ENCODE measurements at places on chromosomes 4 and X.

DNA sequence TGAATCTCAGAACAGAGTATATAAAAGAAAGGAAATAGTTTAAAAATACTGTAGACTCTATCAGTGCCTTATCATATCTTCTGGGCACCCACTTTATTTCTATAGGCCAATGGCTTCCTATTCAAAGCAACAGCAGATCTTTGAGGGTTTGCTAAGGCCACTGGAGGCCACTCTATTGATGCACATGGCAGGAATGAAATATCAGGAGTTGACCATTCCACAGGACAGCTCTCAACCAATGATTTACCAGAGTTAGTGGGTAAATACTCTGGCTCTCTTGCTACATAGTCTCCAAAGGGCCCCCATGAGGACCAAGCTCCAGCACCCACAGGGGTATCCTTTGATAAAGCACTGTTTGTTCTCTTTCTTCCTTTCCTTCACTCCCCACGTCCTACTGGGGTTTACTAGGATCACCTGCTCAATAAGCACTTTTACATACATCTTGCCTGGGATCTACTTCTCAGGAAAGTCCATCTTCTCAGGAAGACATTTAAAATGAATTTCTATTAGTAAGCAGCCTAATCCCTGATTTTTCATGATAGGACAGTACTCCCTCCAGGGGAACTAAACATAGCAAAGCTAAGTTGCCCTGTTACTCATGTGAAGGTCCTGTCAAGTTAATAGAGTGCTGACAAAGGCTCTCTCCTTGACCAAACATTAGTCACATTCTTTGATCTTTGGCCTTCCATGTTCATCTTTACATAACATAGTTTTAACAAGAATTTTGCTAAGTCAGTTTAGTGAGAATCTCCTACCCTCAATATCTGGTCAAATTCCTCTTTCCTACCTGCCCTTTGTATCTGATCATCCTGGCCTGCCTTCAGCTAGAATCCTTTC, 459.7 kb downstream of the GRXCR1 start:
- DNase-seq, result no peak

DNA sequence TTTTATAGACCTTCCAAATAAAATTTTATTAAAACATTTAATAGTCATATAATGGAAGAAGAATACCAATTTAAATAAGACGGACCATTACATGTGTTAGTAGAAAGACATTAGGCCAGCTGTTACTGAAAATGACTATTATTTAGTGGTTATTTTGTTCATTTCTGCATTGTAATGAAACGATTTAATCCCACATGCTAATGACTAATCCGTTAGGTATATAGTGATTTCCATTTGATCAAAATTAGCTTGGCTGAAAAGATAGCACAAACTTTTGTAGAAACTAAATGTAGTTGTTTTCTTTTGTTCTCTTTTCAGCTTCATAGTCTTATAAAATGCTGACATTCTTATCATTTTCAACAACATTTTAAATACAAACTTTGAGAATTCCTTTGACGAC, 556.1 kb upstream of the TENM3 start:
- no peak for DNase-seq

DNA sequence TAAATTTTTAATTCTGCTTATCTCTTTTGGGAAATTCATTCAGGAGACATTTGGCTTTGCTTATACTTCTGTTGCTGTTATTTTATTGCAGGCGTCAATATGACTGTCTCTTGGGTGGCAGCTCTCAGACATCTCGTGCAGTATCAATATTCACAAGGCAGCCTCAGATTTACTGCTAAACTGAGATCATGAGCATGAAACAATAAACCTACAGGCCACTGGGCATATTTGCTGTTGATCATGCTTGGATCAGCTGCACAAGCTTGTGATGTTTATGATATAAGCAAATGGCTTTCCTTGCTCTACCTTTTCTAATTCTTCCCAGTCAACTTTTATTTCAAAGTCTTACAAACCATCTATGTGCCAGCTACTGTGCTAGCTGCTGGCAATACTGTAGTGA, 39.2 kb downstream of the TSPAN5 start:
- no peak for DNase-seq

DNA sequence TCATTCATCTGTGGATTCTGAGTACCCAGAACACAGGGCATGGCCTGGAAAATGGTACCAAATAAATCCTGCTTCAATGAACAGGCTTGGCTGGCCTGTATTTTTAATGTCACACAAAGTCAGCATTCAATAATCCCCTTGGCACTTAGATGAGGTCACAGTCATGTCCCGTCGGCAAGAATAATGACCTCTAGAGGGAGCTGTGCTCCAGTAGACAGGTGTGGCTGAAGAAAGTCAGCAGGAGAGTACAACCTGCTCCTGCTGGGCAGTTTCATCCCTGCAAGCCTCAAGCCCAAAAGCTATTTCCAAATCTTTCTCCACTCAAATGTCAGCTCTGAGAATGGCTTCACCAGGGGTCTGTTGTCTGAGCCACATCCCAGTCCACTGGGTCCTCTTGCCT, 404.0 kb upstream of the F9 start:
- no peak for DNase-seq

DNA sequence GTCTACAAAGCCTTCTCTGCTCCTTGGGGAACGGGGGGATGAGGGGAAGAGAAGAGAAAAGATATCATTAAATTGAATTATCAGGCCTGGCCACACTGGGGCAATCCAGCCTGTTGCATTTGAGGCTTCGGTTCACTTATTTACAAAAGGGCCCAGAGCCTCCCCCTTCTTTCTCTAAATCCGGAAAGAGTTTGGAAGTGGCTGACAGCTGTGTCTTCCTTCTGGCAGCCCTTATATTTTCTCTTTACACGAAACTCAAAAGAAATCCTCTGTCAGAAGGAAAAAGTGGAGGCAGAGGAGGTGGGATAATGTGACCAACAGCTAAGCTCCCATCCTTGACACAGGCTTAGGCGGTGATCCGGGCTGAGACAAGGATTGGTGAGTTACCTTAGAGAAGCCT, 158.3 kb upstream of the TAPT1 start:
- no peak for DNase-seq

GRCh38 chr4:188934320-188934962, 795.2 kb downstream of the TRIML1 start:
- no peak for DNase-seq

DNA sequence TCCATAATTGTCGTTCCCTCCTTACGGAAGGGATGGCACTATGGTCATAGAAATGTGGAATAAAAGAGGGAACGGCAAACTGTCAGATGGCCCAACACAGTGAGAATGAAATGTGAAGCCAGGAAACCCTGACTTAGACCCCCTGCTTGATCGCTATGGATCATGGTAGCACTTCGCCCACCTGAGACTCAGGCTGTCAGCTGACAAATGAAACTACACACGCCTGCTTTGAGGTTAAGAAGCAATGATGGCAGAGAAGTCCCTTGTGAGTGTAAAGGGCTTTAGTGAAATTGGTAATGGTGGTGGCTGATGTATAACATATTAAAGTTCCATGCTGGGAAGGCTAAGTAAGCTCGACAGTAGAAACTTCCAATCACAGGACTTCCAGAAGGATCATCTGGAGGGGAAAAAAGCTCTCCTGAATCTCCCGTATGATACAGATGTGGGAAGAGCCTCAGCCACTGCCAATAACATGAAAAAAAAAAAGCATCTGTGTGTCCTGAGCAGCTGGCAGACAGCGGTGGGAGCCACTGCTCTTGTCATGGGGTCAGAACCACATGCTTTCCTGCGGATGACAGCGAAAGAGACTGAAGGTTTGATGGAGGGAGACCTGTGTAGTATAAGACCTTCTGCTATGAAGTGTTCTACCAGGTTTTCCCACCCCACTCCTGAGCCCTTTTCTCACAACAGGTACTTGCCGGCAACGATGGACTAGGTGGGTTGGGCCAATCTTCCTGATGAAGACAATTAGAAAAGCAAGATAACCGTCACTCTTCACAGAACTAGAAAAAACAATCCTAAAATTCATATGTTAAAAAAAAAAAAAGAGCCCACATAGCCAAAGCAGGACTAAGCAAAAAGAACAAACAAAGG, 107.6 kb downstream of the AFAP1 start:
- no peak for DNase-seq

DNA sequence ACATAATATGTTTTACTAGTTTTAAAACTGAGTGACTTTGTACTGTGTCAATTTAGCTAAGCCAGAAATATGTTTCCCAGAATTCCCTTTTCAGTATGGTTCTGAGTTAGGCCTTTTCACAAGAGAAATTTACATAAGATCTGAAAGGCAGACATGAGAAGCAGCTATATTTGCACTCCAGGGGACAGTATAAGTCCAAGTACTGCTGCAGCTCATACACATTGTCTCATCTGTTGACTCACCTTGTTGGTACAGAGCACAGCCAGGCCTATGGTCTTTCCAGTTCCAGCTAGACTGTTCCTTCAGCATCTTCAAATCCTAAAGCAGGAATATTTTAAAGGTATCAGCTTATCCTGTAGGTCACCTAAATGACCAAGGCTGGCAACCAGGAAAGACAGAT, 53.5 kb downstream of the BMP3 start:
- DNase-seq, result peak; percentile 25

DNA sequence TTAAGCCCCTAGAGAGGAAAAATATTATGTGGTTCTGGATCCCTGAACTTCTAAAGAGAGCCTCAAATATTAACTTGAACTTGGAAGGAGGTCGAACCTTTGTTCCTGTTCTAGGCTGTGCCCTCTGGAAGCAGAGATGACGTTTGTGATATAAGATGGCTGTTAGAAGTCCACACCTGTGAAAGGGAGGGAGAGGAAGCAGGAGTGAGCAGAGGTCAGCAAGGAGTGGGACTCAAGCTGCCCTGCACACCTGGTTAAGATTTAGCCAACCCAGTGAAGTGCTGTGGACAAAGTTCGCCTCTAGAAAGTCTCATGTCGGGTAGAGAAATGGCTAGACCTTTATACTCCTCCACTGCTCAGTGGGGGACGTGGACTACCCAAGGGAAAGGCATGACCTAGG, 566.2 kb downstream of the MID1IP1 start:
- no peak for DNase-seq

DNA sequence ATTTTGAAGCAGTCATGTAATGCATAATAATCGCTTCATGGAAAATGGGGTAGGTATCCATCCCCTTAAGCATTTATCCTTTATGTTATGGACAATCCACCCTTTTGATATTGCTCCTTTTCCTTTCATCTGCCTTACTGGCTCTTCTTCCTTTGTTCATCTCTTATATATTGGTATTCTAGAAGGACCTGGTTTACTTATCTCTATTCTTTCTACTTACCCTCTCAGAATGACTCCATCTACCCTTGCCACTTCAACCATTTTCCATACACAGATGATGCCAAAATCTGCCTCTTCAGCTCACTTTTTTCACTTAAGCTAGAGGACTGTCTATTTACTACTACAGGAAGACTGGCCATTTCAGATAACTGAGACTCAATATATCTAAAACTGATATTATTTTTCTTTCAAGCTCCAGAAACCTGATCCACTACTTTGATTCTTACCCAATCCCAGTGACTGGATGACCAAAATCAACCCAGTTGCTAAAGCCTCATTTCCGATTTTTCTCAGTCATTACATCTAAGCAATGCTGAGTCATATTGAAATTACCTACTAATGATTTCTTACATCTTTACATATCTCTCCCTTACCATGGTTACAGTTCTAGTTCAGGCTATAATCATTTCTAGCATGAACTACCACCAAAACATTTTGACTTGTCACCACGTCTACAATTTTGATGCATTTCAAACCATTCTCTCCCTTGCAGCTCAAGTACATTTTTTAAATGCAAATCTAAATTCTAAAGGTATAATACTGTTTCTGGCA, 93.7 kb downstream of the FAAH2 start:
- no peak for DNase-seq

DNA sequence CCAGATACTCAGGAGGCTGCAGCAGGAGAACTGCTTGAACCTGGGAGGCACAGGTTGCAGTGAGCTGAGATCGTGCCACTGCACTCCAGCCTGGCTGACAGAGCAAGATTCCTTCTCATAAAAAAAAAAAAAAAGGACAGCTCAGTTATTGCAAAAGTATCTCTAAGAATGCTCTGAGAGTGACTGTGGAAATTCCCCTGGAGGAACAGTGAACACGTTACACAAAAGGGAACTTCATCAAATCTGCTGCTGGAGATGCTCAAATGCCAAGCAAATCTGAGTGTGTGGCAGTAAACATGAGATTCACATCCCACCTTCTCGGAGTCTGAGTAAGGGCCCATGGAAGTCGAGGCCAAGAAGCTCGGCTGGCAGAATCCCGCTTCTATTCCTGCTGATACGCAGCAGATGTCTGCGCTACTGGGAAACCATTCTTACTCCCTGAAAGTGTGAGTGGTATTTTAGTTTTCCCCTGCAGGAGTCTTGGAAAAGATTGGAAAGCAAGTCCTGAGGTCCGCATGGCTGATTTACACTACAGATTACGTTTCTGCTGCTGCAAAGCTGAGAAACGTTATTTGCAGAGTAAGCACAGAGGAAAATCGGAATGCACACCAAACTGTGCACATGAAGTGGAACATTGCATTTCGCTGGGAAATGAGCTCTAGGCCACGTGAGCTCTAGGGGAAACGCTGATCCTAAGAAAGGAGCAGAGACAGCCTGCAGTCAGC, 162.9 kb downstream of the NSUN7 start:
- no peak for DNase-seq

DNA sequence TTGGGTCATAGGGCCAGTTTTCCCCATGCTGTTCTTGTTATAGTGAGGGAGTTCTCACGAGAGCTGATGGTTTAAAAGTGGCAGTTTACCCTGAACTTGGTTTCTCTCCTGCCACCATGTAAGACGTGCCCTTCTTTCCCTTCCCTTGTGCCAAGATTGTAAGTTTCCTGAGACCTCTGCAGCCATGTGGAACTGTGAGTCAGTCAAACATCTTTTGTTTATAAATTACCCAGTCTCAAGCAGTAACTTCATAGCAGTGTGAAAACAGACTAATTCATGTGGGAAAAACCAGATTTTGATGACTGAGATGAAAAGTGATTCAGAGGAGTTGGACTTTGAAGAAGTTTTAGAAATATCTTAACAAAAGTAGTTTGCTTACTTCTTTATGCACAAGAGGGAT, 101.4 kb downstream of the ARHGAP10 start:
- DNase-seq, result no peak

DNA sequence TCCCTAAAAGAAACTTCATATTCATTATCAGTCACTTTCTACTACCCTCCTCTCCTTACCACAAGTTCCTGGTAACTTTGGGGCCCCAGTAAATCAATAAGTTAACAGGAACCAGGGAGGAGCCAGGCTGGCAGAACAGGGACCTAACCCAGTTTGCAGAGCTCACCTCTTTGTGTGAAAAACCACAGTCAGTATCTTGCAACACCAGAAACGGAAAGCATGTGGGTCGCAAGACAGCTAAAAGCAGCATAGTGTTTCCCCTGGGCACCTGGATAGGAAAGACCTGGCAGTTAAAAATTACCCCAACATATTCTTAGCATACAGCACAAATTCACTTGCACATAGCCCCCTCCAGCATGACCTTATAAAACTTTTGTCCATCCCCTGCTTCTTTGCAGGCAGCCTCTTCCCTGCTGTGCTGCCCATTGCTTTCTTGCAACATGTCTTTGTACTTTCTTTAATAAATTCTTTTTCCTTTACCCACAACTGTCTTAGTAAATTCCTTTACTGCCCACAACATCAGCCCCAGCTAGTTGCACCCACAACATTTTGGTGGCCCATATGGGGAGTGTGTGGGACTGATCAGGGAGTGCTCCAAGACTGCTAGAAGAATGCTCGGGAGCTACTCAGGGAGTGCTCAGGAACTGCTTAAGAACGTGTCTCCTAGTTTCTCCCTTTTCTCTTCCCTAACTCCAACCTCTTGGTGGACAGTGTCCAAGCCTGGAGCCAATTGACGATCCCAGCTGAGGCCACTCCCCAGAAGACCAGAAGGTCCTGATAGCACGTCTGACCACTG, 83.4 kb downstream of the MSN start:
- no peak for DNase-seq
